ENCODE measurements at places on chromosomes 6 and 20.

GRCh38 chr20:56430461-56430860 is 18.4 kb downstream of the CASS4 start:
- no peak for DNase-seq

GRCh38 chr6:153553627-153554026 is 422.5 kb upstream of the RGS17 start:
- DNase-seq, result no peak

- DNase-seq, result no peak
These were observed 79.5 kb downstream of the BCAS1 start for GRCh38 chr20:53990768-53991450.

DNA sequence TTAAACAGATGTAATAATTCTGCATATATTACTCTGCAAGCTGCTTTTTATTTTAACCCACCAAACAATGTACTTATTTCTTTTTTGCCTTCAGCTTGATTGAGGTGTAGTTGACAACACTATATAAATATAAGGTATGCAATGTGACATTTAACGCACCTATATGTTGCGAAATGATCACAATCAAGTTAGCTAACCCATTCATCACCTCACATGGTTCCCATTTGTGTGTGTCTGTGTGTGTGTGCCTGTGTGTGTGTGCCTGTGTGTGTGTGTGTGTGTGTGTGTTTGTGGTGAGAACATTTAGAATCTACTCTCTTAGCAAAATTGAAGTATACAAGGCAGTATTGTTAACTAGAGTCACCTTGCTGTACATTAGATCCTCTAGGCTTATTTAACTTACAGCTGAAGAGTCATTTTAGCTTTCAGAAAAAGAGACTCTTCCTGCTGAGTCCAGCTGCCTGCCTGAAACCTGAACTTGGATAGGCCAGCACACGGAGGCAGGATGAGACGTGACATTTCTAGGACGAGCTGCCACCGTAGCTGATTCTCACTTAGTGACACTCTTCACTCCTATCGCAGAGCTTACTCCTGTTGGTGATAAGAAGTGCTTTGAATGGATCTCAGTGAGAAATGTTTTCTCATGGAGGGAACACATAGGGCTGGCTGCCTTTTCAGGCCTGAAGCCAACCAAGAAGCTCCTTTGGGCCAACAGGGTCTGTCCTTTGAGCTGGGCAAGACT is 126.5 kb upstream of the RIPOR2 start:
- no peak for DNase-seq

GRCh38 chr6:37483917-37484785 is 15.5 kb downstream of the CCDC167 start:
- DNase-seq, result no peak

- DNase-seq, result no peak
These were observed 142.4 kb downstream of the GMDS start for GRCh38 chr6:2102966-2103365.

GRCh38 chr6:112109262-112109661 is 21.9 kb downstream of the FAM229B start:
- DNase-seq, result no peak

DNA sequence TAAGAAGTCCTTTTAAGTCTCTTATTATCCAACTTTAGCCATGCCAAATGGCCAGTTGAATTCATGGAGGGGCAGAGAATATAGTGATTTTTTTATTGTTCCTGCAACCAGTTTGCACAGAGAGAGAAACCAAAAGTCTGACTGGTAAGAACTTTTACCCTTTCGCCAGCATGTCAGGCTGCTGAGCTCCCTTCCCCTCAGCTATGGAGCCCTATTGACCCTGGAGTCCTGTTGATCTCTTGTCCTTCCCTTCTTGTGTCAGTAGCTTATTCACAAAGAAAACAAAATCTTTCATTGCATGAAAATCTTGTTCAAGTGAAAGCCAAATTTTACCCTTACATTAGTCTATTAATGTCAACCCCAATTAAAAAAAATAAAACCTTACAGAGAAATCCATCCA is 1.5 kb upstream of the SLC22A1 start:
- no peak for DNase-seq

DNA sequence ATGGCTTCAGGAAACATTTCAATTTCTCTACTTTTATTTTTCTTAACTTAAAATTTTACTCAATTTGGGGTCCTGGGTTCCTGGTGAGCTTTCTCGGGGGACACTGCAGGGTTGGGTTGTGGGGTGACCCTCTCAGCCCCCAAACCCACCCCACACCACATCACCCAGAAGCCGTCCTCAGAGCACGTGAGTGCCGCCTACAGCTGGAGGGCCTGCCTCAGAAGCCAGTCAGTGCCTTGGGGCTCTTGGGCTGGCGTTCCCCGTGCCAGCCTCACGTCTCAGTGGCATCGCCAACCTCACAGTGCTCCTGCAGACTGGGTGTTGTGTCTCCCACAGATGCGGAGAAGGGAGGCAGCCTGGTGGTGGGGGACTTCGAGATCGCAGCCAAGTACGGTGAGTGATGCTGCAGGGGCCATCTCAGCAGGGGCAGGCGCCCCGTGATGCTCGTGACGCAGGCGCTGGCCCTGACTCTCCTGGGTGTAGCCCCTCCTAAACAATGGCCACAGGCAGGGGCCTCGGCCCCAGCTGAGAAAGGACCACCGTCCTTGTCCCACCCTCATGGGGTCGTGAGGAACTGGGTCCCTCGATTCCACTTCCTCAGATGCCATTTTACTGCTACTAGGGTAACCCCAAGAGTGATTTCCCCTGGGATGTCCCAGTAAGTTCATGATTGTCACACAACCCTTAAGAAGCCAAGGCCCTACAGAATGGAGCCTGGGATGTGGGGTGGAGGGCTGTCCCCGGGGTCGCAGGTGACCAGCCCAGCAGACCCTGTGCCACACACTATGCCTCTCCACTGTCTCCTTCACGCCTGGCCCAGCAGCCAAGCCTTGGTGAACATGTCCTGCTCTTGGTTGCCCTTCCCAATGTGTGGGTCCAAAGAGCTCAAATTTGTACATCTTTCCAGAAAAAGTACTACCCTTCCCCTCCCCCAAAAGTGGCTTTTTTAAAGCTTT is 23.8 kb upstream of the PYGB start:
- no peak for DNase-seq

DNA sequence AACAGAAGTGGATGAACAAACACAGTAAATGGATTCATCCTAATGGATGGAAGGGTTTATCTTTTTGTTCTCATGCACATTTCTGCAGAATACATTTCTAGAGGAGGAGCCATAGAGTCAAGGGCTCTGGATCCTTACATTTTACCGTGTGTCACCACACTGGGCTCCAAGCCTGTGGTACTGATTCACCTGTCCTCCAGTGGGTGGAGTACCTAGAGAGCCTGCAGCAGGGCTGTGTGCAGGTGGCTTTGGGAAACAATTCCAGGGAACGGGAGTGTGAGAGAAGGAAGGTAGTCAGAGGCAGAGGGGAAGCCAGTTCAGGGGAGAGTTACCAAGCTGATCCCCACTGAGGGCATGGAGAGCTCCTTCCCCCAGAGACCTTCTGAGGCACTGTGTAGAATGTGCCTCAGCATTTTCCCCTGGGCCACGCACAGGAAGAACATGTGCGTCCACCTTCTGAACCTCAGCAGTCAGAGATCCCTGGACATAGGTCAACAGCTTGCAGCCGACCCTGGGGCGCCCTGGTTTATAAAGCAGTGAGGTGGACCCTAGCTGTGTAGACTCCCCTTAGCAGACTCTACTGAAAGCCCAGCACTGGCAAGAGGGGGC is 85.3 kb upstream of the SLC22A23 start:
- no peak for DNase-seq

DNA sequence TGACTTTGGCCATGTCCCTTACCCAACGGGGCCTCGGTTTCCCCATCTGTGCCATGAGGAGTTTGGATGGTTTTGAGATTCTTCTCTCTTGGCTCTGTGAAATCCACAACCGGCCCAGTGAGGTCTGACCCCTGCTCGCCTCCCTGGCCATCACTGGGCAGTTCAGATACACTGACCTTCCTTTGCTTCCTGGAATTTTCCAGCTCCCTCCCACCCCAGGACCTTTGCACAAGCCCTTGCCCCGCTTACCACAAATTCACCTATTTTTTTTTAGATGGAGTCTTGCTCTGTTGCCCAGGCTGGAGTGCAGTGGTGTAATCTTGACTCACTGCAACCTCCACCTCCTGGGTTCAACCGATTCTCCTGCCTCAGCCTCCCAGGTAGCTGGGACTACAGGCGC is 12.6 kb upstream of the NOL4L start:
- no peak for DNase-seq

DNA sequence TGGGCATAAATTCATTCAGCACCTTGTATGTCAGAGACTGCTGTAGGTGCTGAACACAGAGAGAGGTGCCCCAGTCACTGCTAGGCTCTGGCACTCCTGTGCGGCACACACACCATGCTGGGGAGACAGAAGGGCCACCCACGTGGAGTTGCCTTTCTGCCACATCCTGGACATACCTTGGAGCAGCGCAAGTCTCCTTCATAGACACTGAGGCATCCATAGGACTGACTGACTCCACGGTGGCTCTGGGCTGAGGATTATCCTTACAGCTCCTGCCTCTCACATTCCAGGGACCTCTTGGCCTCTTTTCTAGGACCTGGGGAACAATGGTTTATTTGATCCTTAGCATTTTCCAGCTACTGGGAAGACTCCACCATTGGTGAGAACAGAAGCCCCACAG is 26.0 kb upstream of the SLC22A23 start:
- no peak for DNase-seq

DNA sequence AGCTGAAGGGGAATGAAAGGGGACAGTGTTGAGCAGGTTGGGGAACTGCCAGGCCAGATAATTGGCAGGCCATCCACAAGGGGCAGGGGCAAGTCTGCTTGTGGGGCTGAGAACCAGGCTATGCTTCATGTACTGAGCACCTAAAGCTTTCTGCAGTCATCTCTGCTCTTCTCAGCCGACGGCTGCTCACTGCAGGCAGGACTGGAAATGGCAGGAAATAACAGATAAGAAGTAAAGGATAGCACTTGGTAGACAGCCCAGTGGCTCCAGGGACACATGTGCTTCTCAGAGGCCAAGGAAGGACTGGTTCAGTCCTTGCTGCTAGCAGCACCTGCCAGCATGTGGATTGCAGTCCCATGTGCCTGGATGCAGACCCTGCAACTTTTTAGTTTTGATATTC is 89.8 kb downstream of the CD164 start:
- DNase-seq, result no peak

- DNase-seq, result no peak
These were observed 112.1 kb downstream of the TOX2 start for GRCh38 chr20:44026647-44027342.

GRCh38 chr6:109794201-109794923 is 103.3 kb downstream of the FIG4 start:
- peak; percentile 71 for DNase-seq

DNA sequence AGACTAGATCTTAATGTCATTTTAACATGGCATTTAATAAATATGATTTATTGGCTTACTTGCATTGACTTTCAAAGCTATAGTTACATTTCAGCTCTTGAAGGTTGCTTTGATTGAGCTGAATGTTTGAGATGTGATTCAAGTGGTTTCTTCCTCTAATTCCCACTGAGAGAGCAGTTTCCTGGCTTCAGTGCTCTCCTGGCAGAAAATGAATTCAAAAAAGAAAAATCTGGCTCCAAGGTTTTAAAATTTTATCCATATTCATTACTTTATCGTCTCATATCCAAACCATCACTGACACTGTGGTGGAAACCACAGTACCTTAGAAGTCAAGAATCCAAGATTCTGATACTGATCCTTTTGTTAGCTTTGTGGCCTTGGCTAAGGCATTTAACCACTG is 263.1 kb upstream of the HSF2 start:
- no peak for DNase-seq

GRCh38 chr6:33280539-33280938 is 3.6 kb downstream of the B3GALT4 start:
- DNase-seq, result no peak

- no peak for DNase-seq
These were observed 2.1 kb downstream of the KHDRBS2 start for GRCh38 chr6:62283796-62284411.

- DNase-seq, result no peak
These were observed at the start of gene HLA-DQA1 for GRCh38 chr6:32637219-32637880. HLA-DQA1 (plus strand) TSS chr6:32637406; CDS start chr6:32637459, 53 bp downstream.

GRCh38 chr6:106097411-106098231 is 11.5 kb downstream of the PRDM1 start:
- no peak for DNase-seq

DNA sequence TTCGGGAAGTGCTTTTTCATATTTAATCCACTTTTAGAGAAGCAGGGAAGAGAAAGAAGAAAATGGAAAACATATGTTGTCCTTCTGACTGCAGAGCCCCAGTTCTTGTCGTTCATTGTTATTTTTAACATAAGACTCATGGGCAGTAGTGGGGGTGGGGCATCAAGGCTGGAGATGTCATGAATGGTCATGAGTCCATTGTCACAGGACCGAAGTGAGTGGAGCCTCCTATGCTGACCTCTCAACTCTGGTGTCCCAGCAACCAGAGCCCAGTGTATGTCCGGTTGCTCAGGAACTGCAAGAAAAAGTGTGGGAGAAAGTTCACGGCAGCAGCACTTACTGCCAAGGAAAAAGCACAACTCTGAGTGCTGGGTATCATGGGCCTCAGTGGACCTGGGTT is 108.6 kb downstream of the BANF2 start:
- DNase-seq, result no peak

- no peak for DNase-seq
These were observed 373.4 kb upstream of the EPHA7 start for GRCh38 chr6:93792746-93793145.

DNA sequence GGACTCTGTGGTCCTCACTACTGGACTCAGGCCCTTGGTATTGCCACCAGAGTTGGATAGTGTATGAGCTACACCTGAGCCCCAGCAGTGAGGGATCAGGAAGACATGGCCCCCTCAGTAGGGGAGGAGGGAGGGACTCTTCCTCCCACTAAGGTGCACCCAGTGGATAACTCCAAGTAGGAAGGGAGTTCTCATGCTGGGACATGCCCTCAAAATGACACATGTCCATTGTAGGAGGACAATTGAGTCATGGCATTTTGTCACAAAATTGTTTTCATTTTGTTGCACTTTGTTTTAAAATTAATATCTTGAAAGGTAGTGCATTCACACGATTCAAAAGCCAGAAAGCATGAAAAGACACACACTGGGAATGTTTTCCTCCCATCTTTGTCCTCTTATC is 127.2 kb downstream of the FOXO3 start:
- DNase-seq, result no peak

DNA sequence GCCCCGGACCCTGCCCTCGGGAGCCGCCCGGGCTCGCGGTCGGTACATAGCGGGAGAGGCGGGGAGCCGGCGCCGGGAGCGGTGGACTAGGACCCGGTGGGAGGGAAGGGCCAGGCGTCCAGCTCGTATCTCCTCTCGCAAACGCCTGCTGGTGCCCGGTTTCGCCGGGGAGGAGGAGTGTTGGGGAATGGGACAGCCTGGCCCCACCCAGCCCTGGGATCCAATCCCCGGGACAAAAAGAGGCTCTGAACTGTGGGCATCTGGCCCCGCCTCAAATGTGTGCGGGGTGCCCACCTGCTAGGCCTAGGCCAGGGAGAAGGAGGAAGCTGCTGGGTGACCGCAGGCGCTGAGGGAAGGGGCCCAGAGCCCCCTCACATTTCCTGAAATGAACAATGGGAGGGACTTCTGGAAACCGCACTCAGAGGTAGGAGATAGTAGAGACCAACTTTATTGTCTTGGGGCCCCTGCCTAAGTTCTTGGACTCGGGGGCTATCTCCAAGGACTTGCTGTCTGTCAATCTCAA is at the start of gene KCNK17:
KCNK17 (minus strand) TSS at position 147 of the 523 bp plus-strand sequence; CDS start at position 48, 99 bp downstream.
- DNase-seq, result no peak

GRCh38 chr6:43481591-43482236 is 4.3 kb downstream of the TJAP1 start:
- DNase-seq, result no peak

- DNase-seq, result no peak
These were observed 2.0 kb downstream of the OGFRL1 start for GRCh38 chr6:71290611-71291010.

GRCh38 chr6:91304521-91304920 is 717.6 kb upstream of the MAP3K7 start:
- peak; percentile 6 for DNase-seq

- peak; percentile 64 for DNase-seq
These were observed 26.0 kb upstream of the PLAGL1 start for GRCh38 chr6:144033816-144034735.

All from skeletal muscle cell (primary cell).